ENCODE measurements at places on chromosomes 12 and 14.

- no peak for DNase-seq
These were observed 125.4 kb downstream of the SLC38A6 start for GRCh38 chr14:61106271-61106958.

- no peak for DNase-seq
These were observed 1.2 kb upstream of the AP1G2 start for GRCh38 chr14:23568600-23569331.

DNA sequence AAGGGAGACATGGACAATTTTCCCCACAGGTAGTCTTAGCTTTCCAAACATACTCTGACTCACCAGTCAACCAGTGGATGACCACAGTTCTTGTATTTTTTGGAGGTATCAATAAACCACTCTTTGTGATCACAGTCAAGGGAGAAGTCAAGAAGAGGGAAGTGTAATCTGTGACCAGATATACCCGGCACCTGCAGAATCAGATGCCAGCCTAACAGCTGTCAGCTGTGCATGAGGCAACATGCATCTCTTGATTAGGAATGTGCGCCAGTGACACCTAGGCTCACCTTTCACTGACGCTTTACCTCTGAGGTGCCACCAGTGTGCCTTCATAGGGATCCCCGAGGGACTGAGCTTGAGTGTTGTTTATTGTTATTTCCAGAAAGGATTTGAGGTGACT, 20.0 kb downstream of the PROX2 start:
- DNase-seq = no peak

GRCh38 chr12:12018454-12018853, 52.3 kb upstream of the BCL2L14 start:
- DNase-seq = no peak

DNA sequence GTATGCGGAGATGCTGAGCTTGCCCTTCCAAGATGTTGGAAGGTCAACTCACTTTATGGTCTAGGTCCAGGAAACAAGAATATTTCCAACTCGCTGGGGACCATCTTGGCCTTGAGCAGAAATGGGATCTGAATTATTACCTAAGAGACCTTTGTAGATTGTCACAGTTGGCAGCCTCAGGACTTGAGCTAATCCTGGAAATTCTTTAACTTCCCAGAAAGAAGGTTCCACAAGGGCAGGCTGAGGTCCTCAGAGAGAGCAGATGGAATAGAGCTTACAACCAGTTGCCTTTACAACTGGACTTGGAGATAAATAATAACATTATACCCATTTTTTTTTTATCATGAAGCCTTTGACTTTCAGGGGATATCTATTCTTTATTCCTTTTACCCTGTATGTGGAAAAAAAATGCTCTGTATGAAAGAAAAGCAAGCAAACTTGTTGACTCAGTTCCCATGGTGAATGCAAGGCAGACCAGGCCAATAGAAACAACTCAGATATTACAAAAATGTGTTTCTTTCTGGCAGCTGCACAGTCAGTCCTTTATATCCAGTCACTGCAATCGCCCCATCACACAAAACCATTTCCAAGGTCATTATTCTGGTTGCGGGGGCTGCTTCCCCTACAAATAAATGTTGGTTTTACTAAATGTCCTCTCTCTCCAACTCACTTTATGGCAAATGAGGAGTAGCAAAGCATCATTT, 401.4 kb downstream of the ZFP36L1 start:
- no peak for DNase-seq

GRCh38 chr12:50224026-50224692, 57.0 kb upstream of the CERS5 start:
- DNase-seq = peak; percentile 97

GRCh38 chr14:103808403-103809001, 38.9 kb downstream of the PPP1R13B start:
- DNase-seq = peak; percentile 39

DNA sequence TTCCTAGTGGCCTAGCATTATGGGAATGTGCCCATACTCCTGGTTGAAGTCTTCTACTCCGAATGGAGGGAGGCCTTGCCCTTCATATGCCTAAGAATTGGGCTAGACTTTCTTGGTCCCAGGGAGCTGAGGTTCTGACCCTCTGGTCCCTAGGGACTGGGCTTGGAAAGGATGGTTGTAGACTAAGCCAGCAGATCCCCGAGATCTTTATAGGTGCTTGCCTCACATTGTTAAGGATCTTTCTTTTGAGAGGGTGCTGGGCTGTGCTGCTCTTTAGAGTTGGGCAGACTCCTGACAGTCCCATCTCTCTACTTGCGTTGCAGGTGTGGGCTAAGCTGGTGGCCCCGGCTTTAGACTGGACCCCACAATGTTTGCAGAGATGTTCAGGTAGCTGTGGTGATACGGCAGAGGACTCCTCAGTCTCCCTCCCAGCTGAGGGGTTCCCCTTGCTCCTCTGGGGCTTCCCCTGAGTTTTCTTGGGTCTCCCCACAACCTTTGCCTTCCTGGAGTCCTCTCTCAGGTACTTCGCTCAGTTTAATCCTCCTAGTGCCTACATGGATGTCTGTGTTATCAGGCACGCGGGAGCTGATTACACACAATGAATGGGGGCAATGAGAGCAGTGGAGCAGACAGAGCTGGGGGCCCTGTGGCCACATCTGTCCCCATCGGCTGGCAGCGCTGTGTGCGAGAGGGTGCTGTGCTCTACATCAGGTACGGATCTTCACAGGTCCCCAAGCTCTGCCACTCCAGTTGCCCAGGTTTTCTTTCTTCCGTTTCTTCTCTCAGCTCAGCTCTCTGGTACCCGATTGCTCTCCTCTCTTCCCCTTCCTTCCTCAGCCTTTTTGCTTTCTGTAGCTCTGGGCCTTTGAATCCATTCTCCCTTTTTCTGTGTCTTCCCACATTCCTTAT, 1.3 kb downstream of the MBD6 start:
- DNase-seq = no peak

DNA sequence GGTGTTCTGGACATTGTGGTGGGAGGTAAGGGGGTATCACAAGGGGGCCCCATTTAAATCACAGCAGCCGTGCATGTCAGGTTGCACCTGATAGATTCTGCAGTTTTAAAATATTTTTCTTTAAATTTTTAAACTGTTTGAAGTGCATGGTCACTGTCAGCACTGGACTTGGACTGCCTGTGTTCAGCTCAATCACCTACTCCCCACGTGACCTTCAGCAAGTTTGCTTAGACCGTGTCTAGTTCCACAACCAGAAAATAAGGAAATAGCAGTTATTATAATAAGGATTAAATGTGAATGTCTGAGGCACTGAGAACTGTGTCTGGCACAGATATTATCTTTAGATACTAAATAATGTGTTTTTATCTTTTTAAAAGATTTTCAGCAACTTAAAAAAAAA, 64.7 kb downstream of the ESR2 start:
- DNase-seq = no peak

- DNase-seq = no peak
These were observed 200.2 kb downstream of the ADGRD1 start for GRCh38 chr12:131153956-131154355.

- no peak for DNase-seq
These were observed 20.1 kb upstream of the ANO2 start for GRCh38 chr12:5964913-5965900.

- no peak for DNase-seq
These were observed 54.8 kb downstream of the WNK1 start for GRCh38 chr12:807041-807735.

GRCh38 chr12:92096346-92097136, 49.1 kb downstream of the BTG1 start:
- DNase-seq = no peak

DNA sequence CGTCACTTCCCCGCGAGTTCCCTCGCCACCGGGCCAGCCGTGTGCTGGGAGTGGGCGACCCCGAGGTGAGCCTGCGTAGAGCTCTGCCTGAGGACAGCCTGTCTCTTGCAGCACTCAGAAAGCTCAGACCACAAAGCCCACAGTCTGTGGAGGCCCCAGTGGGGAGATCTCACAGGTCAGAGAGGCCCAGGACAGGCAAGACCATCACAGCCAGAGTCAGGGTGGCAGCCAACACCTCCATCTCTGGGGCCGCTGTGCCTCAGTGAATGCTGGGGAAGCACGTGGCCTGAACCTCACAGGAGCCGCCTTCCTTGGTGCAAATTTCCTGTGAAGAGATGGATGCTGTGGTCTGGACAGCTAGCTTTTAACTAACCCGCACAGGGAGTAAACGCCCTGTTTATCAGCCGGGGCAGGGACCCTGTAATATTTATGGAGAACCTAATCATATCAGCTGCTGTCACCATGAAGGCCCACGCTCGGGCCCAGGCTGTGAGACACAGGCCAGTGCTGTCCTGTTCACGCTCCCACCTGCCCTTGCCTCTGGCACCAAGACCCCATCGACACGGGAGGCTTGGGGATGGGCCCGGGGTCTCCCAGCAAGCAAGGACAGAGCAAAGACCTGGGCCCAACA, 56.9 kb downstream of the CDC42BPB start:
- DNase-seq = no peak

GRCh38 chr12:66516133-66516532, 162.7 kb downstream of the GRIP1 start:
- DNase-seq = no peak

DNA sequence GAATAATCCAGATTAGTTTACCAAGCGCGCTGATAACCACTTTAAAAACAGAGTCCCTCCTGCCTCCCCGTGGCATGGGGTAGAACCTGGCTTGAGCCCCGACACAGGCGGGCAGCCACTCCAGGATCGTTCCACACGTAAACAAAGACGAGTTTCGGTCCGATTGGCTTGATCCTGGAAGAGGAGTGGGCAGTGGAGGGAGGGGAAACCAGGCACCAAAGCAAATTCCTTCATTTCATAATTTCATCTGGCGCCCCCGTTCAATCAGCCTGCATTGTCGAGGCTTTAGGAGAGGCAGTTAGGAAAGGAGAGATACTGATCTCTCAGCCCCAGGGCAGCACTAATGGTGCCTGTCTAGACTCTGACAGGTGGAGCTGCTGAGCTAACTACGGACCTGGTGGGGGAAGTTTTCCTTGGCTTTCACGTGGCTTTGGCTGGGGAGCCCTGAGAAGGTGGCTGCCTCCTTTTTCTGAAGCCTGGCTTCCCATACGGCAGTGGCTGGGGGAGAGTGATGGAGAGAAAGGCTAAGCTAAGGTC, 751 bp upstream of the GPRC5A start:
- no peak for DNase-seq

DNA sequence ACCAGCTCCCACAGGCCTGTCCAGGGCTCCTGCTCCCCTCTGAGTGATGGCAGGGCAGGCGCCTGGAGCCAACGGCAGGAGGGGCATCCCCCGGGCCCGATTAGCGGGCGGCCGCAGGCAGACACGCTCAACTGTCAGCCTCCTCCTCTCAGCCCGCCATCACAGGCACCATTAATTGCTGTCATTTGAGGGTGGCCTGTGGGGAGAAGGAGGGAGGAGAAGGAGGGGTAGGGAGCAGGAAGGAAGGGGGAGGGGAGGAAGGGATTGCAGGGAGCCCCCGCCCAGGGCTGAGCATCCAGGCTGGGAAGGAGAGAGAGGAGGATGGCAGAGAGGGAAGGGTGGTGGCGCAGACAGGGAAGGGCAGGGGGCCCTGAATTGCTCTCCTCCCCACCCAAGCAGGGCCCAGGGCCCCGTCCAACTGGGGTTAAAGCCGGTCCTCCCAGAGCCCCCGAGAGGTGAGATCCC, 36.1 kb downstream of the NCOR2 start:
- DNase-seq = no peak

DNA sequence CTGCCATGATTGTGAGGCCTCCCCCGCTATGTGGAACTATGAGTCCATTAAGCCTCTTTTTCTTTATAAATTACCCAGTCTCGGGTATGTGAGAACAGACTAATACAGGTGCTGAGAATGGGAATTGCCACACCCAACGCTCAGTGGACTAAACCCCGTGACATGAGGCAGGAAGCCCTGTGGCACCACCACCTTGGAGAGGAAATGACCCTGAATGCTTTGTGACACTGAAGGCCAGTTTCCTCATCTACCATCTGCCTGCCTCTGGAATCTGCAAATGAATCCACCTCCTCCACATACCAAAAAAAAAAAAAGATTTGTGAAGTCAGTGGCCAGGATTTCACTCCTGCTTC, 41.6 kb downstream of the NT5DC3 start:
- no peak for DNase-seq

- no peak for DNase-seq
These were observed 43.3 kb upstream of the VPS33A start for GRCh38 chr12:122309564-122310121.
